ENCODE measurements at places on chromosomes 3 and 15.

- DNase-seq: no peak
Measured at GRCh38 chr3:31929826-31930502, 51.1 kb downstream of the OSBPL10 start.

- DNase-seq: no peak
Measured at GRCh38 chr3:148718982-148719862, 21.5 kb downstream of the AGTR1 start.

- DNase-seq: no peak
Measured at GRCh38 chr3:139357899-139358298, 14.1 kb downstream of the MRPS22 start.

GRCh38 chr3:70871909-70872656 lies 559.6 kb upstream of the MDFIC2 start:
- peak; percentile 95 for DNase-seq

GRCh38 chr15:100786139-100786531 lies 93.5 kb upstream of the ALDH1A3 start:
- DNase-seq: no peak

- DNase-seq: no peak
Measured at GRCh38 chr3:146052056-146052790, 108.8 kb downstream of the PLOD2 start.

- DNase-seq: no peak
Measured at GRCh38 chr15:77989296-77990143, 88.0 kb downstream of the TBC1D2B start.

DNA sequence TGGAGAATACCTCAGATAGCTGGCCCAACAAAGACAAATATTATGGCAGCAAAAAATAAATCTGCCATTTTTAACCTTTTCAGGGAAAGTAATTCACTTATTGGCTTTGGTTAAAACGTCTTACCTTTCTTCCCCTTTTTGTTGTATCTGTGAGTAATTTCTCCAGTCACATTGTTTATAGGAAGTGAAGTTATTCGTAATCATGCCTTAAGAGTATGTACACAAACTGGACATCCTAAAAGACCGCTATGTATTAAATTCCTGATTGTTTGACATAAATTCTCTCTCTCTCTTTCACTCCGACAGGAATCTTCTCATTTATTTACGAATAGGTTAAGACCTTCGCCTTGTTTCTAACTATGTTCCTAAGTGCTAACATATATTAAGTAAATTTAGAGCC lies 474.0 kb downstream of the MECOM start:
- DNase-seq: no peak

DNA sequence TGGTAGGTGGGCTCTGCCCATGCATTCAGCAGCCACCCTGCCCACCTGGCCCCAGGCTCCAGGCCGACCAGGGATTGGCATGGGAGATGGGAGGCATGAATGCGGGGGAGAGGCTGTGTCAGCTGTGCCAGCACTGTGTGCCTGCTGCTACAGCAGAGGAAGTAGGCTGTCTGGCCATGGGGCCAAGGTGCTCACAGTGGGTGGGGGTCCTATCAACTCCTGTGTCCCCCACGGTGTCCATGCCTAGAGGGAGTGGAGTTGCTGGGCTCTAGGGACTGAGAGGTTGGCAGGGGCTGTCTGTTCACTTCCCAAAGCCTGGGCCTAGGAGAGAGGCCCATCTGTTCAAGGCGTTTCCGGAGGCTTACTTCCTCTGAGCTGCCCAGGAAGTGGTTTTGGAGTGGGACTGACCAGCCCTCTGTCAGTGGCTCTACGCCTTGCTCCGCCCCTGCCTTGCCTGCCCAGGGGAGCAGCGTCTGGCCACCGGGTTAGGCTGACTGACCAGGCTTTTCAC lies 5.8 kb downstream of the PRKCD start:
- DNase-seq: peak; percentile 24

DNA sequence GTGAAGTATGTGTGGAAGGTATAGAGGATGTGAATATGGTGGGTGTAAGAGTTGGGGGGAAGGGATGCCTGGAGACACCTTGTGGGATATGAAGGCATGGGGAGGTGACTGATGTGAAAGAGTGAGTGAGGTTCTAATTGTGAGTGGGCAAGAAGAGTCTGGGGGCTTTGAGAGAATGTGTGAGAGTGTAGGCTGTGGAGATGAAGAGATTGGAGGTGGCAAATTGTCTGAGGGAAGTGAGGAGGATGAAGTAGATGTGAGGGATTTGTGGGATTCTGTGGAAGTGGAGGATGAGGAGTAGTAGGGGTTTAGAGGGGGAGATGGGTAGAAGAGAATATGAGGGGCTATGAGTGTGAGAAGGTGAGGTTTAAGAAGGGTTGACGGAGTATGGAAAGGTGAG lies 41.6 kb downstream of the ZIC4 start:
- DNase-seq: no peak

GRCh38 chr3:163218336-163218735 lies 1721.7 kb downstream of the OTOL1 start:
- DNase-seq: no peak

- peak; percentile 34 for DNase-seq
Measured at GRCh38 chr3:111252779-111253178, 181.2 kb downstream of the NECTIN3 start.

DNA sequence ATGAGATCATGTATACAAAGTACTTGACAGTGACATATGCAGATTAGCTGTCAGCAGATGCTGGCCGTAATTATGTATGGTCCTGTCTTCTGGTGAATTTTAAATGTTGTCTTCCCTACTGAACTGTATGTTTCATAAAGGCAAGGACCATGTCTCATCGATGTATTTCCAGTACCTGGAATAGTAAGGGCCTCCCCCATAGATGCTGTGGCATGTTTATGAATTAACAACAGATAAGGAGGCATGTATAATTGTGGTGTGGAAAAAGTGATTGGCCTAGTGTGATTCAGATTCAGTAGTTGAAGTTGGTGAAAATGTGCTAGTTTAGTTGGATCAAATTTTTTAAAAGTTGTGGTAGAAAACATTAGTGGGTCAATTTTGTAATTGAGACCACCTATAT lies 202.7 kb upstream of the SLC2A2 start:
- no peak for DNase-seq

DNA sequence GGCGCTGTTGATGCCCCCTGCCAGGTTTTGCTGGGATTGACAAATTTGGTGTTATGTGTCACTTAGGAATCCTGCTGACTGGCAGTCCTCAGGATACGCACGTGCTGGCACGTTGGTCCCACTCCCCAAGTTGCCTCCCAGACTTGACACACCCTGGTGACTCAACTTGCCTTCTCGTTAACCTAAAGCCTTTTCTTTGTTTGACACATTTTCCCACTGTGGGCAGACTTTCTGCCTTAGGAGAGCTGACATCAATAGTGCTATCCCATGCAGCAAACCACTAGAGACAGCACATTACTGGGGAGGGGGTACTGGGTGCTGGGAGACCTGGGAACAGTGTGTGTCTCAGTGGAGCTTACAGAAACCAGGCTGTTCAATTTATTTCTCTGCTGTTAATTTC lies 104.3 kb downstream of the OXNAD1 start:
- no peak for DNase-seq

DNA sequence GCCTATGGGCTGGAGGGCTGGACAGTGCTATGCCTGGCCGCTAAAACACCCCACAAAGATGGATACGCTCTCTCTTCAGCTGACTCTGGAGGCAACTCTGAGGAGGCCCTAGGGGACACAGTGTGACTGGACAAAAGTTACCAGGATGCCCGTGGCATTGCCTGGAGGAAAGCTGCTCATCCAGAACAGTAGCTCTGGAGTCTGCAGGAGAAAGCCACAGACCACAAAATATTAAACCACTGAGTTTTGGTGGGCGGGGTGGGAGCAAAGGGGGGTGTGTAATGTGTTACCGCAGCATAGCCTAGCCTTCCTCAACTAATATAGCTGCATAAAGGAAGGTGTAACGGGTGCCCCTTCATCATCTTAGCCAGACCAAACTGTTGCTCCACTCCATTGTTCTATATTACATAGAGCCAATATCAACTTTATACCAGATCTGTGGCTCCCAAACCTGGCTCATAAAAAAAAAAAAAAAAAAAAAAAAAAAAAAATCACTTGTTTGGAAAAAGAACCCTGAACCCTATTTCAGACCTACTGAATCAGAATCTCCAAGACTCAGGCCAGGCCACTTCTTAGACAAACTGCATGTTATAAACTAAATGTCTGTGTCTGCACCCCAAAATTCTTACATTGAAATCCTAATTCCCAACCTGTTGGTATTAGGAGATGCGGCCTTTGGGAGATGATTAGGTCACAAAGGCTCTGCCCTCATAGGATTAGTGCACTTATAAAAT lies 132.6 kb downstream of the TNIK start:
- no peak for DNase-seq

DNA sequence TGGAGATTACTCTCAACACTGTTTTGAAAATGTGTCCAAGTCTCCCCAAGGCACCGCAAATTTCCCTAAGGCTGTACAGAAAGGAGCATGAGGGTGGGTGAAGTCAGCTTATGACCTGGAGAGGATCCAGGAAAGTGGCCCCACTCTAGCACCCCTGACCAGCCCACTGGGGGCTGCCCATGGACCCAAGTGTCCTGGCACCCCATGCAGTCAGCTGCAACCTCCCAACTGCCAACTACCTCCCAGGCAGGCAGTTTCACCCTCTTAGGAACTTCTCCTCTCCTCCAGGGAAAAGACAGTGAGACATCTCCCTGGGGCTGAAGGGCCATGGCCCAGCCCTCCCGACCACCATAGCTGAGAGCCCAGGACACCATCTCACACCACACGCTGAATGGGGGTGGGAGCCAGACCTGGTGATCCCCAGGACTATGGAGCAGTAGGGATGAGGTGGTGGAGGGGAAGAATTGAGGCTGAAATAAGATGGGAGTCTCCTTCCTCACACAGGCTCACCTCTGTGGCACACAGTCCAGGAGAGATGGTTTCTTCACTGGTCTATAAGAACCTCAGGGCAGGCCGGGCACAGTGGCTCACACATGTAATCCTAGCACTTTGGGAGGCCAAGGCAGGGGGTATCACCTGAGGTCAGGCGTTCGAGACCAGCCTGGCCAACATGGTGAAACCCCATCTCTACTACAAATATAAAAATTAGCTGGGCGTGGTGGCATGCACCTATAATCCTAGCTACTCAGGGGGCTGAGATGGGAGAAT lies 104.4 kb downstream of the DAPK2 start:
- DNase-seq: no peak

GRCh38 chr3:134766290-134766689 lies 28.8 kb upstream of the EPHB1 start:
- DNase-seq: no peak

- DNase-seq: no peak
Measured at GRCh38 chr3:189406148-189406547, 225.0 kb upstream of the TP63 start.

- DNase-seq: no peak
Measured at GRCh38 chr3:195038161-195038560, 232.8 kb downstream of the XXYLT1 start.

- DNase-seq: no peak
Measured at GRCh38 chr3:57038466-57039164, 21.8 kb upstream of the SPATA12 start.

DNA sequence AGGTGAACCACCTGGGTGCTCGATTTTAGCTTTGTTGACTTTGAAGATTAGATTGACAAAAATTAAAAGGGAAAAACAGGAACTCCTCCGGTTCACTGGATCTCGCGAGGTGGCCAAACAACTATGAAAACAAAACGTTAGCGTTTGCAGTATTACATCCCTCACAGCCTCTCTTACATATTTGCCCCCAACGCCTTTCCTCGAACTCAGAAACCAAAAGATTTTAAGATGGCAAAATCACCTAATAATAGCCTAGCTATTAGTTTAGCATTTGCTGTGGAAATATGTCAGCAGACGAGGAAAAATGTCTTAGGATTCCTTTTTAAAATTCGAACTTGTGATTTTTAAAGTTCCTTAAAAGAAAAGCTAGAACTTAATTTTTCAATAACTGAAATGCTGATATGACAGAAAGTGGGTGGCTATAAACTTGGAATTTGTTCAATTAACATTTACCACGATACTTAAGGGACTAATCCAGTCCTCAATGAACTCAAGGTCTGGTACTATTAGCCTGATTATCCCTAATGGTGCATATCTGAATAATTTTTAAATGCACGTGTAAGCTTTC lies 491 bp upstream of the SENP7 start:
- DNase-seq: no peak

All from fibroblast of skin of abdomen (primary cell).